Stimulated activated CD8-positive, alpha-beta memory T cell treated with anti-CD3 and anti-CD28 coated beads, Interleukin-7, amount 100 ng/mL, for 48 hours (primary cell): ENCODE measurements at places on chromosomes 11 and 22.
A peak's percentile ranks its signal among the peaks of the same experiment; 100 is the strongest.

DNA sequence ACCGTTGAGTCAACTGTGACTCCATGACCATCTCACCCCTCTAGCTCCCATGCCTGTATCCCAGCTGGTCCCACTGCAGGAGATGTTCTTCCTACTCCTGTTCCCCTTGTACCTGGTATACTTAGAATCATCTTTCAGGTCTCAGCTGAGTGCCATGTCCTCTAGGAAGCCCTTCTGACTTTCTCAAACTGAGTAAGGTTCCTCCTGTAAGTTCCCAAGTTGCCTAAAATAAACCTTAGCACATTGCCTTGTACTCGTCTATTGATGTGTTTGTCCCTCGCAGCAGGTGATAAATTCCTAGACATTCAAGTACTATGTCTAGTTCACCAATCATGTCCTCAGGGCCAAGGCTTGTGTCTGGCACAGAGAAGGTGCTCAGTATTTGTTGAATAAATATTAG lies 18.4 kb upstream of the ASCC2 start:
- DNase-seq: no peak

DNA sequence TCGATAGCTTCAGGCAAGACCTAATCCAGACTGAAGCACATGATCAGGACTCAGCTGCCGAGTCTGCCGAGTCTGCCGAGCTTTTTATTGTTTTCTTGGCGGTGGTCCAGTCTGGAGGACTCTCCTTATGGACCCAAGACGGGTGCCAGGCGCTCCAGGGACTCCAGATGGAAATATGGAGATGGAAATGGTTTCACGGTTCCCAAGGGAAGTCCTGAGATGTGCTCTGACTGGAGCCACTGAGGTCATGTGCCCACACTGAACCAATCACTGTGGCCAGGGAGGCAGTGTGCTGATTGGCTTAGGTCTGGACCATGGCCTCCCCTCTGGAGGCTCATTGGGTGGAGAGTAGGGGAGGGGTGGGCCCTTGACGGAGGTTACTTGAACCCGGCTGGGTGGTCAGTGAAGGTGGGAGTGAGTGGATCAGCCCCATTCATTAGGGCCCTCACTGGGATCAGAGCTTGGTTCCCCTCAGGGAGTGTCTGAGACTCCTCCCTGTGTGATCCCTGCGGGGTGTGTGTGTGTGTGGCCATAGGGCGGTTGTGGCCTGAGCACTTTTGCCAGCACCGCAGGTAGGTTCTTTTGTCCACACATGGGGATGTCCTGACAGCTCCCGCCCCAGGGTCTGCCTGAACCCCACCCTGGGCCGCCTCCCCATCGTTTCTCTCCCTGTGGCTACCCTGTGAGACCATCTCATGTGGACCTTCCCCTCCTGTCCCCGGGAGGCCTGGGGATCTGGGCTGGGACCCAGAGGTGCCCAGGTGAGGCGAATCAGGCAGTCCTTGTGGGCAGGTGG lies 14.0 kb downstream of the RPS6KA4 start:
- no peak for DNase-seq

GRCh38 chr11:130314184-130314749 lies 450 bp downstream of the ZBTB44 start:
- peak; percentile 25 for DNase-seq

GRCh38 chr11:33214187-33214586 lies 43.0 kb upstream of the HIPK3 start:
- DNase-seq: no peak

GRCh38 chr11:6206456-6207180 lies 1.3 kb downstream of the C11orf42 start:
- no peak for DNase-seq

- no peak for DNase-seq
Observed at GRCh38 chr11:118929501-118930093, 3.9 kb upstream of the BCL9L start.

- DNase-seq: no peak
Observed at GRCh38 chr11:26762089-26762488, 40.2 kb upstream of the SLC5A12 start.

DNA sequence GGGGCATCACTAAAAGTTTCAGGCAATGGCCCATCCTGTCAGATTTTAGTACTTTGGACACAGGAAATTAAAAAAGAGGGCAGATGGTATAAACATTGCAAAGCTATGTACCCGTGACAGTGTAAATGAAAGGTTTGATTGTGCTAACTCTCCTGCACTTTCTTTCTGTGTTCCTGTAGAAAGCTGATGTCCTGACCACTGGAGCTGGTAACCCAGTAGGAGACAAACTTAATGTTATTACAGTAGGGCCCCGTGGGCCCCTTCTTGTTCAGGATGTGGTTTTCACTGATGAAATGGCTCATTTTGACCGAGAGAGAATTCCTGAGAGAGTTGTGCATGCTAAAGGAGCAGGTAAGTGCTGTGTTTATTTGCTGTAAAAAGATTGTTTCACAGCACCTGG lies 10.3 kb downstream of the CAT start:
- DNase-seq: no peak

DNA sequence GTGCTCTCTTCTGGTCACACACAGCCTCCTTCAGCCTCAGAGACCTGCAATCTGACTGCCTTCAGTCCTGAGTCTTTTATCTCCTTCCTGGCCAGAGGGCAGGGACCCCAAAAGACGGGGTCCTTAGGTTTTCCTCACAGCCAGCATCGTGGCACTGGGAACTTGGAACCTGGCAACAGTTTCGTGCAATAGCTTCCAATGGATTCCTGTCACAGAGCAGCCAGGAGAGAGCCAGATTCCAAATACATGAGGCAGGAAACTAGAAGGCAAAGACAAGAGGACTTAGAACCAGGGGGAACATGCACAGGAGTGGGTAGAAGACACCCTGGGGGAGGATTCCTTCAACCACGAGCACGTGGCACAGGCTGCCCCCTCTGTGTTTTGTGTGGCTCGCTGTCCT lies 48.6 kb downstream of the C11orf91 start:
- no peak for DNase-seq

DNA sequence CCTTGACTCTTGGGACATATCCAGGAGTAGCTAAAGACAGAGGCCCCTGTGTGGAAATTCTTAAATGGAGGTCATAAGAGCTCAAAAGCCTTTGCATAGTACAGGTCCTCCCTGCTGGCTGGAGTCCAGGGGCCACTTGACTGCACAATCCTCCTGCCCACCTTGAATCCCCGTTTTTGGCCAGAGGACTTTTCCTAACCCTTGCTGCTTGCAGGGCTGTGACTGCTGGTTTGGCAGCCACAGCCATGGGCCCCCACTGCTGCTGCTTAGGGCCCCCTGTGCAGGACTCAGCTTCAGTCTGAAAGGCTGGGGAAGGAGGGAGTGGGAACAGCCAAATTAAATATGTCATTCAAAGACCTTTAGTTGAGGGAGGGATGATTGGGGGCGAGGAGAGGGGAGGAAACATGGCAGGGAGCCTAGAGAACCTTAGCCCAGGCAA lies 33.4 kb downstream of the ARHGAP1 start:
- DNase-seq: no peak

DNA sequence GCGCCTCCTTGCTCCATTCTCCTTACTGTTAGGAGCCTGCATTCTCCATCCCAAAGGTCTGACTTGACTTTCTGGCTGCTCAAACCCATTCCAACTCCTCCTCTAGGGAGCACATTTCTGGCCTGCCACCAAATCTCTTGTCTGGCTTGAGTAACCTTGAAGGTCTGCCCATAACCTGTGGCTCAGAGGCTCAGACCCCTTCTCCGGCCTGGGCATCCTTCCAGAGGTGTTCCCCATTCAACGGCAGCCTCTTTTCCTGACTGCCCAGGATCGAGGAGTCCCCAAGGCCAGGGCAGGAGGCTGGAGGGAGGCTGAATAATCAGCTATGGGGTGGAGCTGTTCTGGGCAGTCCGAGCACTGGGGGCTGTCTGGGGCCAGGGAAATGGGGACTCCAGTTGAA lies 2.2 kb downstream of the RAD9A start:
- DNase-seq: no peak

DNA sequence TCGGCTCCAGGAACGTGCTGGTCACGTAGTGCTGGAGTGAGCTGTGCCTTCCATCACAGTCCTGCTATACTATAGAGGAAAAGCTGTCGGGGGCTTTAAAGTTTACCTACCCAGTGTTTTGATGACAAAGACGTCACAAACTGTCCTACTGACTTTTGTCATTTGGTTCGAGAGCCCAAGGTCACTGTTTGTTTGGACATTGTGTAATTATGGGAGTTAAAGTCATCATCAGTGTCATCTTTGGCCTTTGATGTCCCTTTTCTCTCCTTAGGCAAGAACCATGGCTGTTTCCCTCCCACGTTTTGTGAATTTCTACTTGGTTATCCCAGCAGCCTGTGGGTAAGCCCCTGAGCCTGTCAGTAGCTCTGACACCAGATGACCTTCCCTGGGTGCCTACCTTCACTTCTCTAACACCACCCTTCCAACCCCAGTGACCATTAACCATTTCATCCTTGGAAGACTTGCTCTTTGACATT lies 59.3 kb downstream of the SLC1A2 start:
- DNase-seq: no peak

- no peak for DNase-seq
Observed at GRCh38 chr11:32891657-32892354, 805 bp upstream of the QSER1 start.

DNA sequence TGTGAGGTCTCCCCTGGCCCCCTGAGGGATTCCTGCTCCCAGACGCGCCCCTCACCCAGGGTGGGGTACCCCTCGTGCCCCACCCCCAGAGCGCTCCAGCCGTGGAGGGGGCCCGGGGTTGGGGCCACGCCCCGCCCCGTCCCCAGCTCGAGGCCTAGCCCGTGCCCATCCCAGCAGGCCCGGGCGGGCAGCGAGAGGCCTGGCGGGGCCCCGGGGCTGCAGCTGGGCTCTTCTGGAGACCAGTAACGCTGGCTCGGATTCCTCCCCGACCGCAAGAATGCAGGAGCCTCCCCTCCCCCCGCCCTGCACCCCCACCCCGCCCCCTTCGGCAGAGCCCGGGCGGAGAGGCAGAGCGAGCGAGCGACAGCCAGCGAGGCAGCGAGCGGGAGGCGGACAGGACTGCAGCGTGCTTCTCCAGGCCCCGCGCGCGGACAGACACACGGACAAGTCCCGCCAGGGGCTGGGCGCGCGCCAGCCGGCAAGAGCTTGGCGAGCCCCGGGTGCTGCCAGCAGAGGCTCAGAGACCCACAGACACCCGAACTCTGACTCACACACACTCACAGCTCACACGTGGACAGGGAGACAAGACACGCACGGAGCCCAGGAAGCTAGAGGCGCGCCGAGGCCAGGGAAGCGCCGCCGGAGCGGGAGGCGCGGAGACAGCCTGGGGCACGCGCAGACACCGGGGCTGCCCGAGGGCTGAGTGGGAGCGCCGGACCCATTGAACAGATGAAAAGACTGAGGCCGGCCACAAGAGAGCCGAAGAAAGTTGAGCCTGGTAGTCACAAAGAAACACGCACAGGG lies 15.2 kb downstream of the BCL9L start:
- no peak for DNase-seq

GRCh38 chr11:7672960-7673723 lies at the start of gene CYB5R2:
CYB5R2 (minus strand) TSS chr11:7673500; CDS start chr11:7672825, 675 bp downstream.
- DNase-seq: no peak

DNA sequence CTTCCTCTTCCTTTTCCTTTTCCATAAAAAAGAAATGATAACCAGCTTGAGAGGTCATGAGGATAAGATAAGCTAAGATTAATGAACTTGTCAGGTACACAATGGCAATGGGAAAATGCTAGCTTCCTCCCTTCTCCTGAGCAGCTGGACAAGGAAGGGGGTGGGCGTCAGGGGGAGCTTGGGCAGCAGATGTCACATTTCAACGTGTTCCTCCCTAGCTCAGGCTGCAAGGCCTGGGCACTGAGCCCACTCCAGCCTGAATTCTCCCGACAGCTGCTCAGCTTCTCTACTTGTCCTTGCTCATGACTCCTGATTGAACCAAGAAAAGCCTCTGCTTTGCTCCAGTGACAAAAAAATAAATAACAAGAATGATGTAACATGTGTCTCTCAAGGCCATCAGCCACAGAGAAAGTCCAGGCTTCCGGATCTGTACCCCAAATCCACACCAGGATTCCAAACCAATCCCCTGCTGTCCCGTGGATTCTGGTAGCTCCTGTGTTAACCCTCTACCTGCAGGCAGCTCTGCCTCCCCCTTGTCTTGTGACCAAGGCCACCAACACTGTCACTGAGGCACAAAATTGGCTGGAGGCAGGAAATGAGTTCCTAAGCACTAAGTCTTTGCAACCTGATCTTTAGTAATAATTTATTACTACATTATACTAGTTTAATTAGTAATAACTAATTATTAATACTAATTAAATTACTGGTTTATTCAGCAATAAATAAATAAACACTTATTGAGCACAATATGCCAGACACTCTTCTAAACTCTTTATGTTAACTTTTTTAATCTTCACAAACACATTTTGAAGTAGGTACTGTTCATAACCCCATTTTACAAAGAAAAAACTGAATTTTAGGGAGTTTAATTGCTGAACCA lies 146.5 kb downstream of the CCDC34 start:
- DNase-seq: no peak
